ENCODE measurements at places on chromosomes 13 and 19.

- DNase-seq, result no peak
Observed at GRCh38 chr13:35697186-35697730, 220.8 kb upstream of the MAB21L1 start.

DNA sequence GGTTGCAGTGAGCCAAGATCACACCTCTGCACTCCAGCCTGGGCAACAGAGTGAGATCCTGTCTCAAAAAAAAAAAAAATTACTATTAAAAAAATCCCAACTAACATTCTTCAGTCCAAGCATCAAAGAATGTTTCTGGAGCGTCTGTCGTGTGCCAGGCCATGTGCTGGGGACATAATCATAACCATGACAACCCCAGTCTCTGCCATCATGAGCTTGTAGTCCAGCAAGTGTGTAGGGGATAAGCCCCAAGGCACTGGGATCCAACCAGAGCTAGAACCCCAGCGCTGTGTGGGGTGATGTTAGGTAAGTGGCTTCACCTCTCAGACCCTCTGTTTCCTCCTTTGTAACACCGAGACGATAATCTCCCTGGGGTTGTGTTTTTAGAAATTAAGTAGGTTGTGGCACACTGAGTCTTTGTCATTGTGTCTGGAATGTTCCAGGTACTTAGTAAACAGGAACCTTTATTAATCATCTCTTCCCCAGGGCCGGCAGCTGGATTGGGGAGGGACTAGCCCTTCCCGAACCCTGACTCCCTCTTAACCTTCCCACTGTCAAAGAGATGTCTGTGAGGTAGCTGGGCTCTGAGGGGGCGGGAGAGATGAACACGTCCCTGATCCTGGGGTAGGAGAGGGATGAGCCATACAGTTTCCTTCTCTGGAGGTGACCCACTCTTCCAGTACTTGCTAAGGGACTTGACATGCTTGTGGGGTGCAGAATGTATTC lies 5.2 kb downstream of the ITPKC start:
- DNase-seq, result peak; percentile 69

DNA sequence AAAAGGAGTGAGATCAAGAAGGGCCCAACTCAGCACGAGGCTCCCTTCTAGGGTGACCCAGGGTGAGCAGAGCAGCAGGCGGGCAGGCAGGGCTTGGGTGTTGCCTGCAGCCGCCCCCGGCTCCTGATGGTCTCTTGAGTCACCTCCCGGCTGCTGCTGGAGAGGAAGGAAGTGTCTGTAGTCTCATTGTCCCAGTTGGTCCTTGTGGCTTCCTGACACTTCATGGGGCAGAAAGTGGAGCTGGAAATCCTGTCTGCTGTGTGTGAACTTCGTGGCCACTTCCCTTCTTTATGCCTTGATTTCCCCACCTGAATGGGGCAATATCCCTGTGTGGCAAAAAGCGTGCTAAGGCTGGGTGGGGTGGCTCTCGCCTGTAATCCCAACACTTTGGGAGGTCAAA lies 2.5 kb downstream of the MAP1S start:
- DNase-seq, result peak; percentile 97

DNA sequence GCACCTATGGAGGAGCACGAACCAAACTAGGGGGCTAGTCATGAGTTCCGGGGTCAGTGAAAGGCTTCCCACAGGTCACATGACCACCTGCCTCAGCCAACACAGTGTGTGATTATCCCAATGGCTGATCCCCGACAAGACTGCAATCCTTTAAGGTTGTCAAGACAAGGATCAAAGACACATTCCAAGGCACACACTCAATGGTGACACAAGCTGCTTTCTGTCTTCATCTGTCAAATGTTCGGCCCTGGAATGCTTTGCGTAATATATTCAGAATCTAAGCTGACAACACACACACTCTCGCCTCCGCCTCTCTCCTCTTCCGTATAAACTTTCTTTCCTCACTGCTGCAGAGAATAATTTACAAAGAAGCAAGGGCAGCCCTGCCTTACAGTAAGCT lies 11.7 kb downstream of the RANBP3 start:
- no peak for DNase-seq

- DNase-seq, result no peak
Observed at GRCh38 chr13:69319656-69320055, 788.0 kb upstream of the ATXN8OS start.

DNA sequence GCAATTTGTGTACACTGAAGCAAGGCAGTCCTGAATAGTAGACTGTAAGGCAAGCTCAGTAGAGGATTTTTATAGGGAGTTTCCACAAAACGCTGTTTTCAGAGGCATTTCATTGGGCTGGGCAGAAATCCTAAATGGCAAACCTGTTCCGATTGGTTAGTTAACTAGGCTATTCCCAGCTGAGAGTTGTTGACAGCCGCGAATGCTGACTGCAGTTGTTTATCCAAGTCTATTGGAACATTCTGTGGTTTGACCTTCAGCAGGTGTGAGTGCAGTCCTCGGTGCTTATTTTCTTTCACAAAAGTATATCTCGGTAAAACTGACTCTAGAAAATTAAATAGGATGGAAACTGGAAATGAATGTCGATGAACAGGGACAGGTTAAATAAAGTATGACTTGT lies 45.4 kb downstream of the TPT1 start:
- DNase-seq, result no peak

DNA sequence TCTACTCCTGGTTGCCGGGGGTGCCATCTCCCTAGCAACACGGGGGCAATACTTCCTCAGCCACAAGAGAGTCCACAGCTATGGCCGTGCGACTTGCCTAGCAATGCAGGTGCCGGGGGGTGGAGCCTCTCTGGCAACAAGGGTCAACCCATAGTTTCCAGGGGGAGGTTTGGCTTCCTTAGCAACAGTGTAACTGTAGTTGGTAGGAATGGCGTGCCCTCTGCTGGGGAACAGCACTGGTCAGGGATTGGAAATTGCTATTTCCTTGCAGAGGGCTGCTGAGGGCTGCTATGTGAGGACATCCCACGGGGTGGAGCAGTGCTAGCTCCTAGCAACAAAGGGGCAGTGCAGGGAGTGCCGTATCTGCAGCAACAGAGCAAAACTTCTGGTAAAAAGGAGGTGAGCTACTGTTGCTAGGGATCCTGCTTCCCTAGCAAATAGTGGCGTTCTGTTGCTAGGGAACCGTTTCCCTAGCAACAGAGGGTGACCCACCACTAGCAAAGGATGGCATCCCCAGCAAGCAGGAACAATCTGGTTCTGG lies 7.0 kb upstream of the TMC4 start:
- DNase-seq, result no peak

DNA sequence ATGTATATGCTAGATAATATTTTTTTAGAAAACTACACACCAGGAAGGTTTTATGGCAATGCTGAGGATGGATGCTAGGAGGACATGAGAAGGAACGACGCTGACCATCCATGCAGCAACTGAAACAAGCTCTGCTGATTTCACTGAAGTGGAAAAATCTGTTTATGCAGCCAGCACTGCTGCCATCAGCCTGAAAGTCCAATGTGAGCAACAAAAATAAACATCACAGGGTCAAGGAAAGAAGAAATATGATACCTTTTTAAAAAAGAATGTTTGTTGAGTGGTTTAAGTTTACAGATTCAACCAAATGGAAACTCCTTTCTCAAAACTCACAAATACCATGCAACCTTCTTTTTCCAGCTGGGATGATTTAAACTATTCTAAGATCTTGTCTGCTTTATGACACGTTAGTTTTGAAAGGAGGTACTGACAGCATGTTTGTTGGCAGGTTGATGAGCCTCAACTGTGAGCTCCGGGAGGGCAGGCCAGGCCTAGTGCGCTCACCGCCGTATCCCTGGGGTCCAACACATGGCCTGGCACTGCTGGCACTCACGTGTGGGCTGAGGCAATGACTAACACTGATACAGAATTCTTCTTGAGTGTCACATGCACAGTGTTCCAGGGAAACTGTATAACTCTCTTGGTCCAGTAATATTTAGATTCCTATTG lies 46.8 kb downstream of the LATS2 start:
- no peak for DNase-seq

GRCh38 chr19:36073121-36073876 lies 18.6 kb downstream of the WDR62 start:
- no peak for DNase-seq
